ENCODE measurements at places on chromosomes 13 and 19.

DNA sequence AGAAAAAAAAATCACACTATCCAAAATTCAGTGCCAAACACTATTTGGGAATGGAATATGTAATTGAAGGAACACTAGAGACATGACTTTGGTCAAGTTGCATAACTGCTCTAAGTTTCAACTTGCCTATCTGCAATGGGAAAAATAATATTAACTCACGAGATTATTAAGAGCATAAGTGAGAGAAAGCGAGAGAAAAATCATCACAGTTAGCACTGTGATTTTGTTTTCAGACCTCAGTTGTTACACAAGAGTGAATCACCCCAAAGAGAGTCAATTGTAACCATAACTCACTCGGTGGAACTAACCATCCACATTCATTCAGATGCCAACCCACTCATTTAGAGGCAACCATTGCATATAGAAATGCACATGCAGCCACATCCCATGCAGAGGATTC is 147.1 kb downstream of the NHLRC3 start:
- DNase-seq: no peak

GRCh38 chr13:19596960-19597361 is 35.6 kb upstream of the TPTE2 start:
- DNase-seq: no peak

- DNase-seq: no peak
Observed at GRCh38 chr13:92197669-92198068, 799.2 kb downstream of the GPC5 start.

DNA sequence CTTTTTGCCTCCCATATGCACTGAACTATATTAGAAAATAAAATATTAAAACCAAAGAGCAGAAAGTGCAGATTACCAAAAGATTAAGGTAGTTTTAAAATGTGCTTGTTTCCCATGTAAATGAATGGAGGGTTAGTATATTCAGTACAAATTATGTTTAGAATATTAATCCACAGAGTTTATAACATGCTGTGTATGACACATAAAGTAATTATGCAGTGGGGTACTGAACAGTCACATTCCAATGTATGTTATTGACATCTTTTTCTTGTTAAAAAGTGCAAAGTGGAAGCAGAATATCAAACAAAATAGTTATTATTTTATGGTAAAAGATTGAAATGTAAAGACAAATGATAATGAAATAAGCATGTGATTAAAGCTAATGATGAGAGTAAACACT is 79.3 kb downstream of the GPC6 start:
- no peak for DNase-seq

GRCh38 chr13:51147732-51148131 is 36.7 kb upstream of the C13orf42 start:
- DNase-seq: no peak

- DNase-seq: no peak
Observed at GRCh38 chr19:15421721-15422260, 3.0 kb upstream of the AKAP8L start.

- no peak for DNase-seq
Observed at GRCh38 chr13:27465611-27466010, 15.2 kb upstream of the MTIF3 start.

DNA sequence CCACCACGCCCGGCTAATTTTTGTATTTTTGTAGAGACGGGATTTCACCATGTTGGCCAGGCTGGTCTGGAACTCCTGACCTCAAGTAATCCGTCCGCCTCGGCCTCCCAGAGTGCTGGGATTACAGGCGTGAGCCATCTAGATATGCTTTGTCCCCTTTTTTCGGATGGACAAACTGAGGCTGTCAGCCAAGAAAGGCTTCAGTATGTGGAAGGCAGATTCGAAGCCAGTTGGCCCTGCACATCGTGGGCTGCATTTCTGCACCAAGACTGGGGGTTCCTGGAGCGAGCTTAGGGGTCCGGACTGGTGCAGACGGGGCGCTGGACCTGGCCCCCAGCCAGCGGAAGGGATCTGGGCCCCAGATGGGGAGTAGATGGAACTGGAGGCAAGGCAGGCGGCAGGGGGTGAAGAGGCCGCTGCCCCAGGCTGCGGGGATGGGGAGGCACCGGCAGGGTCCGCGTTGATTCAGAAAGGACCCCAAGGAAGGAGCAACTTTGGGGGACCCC is 9.7 kb upstream of the JUND start:
- DNase-seq: no peak

DNA sequence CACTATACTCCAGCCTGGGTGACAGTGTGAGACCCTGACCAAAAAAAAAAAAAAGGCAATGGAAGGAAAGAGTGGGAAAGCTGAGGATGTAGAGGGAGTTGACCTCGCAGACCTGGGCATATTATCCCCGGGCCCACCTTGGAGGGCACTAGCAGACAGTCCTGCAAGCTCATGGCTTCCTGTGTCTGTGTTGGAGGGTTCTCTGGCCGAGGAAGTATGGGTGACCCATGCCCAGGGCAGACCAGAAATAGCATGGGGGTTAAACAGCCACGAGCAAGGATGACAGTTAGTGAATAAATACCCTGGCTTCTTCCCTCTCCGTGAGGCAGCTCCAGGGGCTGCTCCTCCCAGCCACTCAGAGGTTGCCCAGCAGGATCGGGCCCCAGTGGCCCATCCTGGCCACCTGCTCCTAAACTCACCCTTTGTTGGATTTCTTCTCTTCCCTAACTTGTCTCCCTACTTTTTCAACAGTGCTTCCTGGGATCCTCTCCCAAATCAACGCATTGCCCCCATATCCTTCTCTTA is 485.8 kb downstream of the ZNF536 start:
- DNase-seq: no peak

GRCh38 chr19:1105008-1105872 is 1.4 kb downstream of the GPX4 start:
- no peak for DNase-seq

DNA sequence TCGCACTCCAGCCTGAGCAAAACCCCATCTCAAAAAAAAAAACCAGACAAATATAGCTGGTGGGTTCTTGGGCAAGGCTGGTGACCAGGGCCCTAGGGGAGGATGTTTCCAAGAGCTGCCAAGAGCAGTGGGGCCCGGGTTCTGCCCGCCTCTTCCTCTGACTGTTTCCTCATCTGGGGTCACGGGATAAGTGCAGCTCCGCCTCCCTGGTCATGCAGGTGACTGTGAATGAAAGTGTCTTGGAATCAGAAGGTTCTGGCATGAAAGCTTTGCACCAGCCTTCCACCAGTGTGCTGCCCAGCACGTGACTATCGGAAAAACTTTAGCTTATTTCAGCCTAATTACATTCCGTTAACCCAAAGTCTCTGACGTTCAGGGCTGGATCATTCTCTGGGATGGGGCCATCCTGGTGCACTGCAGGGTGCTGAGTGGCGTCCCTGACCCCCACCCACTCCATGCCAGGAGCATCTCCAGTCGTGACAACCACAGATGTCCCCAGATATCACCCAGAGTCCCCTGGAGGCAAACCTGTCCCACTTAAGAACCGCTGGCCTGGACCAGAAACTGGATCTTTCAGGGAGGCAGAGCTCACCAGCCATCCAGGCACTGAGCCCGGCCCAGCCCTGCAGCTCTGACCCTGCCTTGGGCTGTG is 85.6 kb downstream of the GNG7 start:
- no peak for DNase-seq

- no peak for DNase-seq
Observed at GRCh38 chr13:110109910-110110309, 197.0 kb downstream of the COL4A1 start.

- DNase-seq: no peak
Observed at GRCh38 chr13:44678197-44678596, 102.1 kb upstream of the TSC22D1 start.

DNA sequence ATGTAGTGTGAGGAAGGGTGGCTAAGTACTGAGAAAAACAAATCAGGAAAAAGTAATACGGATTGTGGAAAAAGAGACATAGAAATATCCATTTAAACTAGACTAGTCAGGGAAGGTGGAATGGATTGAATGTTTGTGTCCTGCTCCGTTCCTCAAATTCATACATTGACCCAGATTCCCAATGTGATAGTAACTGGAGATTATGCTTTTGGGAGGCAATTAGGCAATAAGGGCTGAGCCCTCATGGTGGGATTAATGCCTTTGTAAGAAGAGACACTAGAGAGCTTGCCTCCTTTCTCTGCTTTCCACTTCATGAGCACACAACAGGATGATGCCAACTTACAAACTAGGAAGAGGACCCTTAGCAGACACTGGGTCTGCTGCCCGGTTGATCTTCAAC is 765.2 kb upstream of the GPC6 start:
- DNase-seq: no peak

- no peak for DNase-seq
Observed at GRCh38 chr13:43822969-43823368, 36.2 kb upstream of the ENOX1 start.

DNA sequence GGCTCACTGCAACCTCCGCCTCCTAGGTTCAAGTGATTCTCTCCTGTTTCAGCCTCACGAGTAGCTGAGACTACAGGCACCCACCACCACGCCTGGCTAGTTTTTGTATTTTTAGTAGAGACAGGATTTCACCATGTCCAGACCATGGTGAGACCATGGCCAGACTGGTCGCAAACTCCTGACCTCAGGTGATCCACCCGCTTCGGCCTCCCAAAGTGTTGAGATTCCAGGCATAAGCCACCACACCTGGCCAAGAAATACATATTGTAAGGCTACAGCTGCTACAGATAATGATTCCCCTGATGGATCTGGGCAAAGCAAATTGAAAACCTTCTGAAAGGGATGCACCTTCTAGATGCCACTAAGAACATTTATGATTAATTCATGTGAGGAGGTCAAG is 17.8 kb downstream of the PLPP2 start:
- DNase-seq: no peak

- DNase-seq: no peak
Observed at GRCh38 chr13:30334663-30335386, 27.5 kb upstream of the KATNAL1 start.

DNA sequence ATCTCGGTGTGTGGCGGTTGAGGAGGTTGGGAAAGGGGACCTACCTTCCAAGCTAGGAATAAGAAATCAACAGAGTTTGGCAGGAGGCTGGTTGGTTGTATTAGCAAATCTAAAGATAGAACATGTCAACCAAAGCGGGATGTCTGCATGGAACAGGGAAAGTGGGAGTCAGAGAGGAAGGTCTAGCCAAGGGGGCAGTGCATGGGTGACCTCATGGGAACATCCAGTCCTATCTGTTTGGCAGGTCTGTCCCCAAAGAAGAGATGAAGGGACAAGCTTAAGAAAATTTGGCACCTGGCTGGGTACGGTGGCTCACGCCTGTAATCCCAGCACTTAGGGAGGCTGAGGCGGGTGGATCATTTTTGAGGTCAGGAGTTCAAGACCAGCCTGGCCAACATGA is 118.7 kb upstream of the TSC22D1 start:
- no peak for DNase-seq

GRCh38 chr13:76871432-76871831 is 14.8 kb downstream of the KCTD12 start:
- no peak for DNase-seq

- no peak for DNase-seq
Observed at GRCh38 chr13:26128676-26129075, 76.9 kb upstream of the SHISA2 start.

GRCh38 chr13:94999871-95000270 is 287.5 kb upstream of the SOX21 start:
- no peak for DNase-seq

DNA sequence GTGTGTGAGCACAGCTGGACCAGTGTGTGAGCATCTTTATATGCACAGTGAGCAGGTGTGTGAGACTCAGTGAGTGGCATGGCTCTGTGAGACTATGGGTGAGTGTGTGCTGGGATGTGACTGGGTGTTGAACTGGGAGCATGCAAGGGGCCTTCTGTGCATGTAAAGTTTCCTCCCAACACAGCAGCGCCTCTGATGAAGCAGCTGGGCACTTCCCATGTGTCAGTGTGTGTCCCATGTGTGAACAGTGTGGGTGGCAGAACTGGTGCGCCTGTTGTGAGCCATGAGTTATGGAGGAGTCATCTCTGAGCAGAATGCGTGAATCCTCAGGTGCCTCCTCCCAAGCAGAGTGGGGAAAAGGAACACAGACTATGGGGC is 24.1 kb downstream of the LGALS16 start:
- no peak for DNase-seq

DNA sequence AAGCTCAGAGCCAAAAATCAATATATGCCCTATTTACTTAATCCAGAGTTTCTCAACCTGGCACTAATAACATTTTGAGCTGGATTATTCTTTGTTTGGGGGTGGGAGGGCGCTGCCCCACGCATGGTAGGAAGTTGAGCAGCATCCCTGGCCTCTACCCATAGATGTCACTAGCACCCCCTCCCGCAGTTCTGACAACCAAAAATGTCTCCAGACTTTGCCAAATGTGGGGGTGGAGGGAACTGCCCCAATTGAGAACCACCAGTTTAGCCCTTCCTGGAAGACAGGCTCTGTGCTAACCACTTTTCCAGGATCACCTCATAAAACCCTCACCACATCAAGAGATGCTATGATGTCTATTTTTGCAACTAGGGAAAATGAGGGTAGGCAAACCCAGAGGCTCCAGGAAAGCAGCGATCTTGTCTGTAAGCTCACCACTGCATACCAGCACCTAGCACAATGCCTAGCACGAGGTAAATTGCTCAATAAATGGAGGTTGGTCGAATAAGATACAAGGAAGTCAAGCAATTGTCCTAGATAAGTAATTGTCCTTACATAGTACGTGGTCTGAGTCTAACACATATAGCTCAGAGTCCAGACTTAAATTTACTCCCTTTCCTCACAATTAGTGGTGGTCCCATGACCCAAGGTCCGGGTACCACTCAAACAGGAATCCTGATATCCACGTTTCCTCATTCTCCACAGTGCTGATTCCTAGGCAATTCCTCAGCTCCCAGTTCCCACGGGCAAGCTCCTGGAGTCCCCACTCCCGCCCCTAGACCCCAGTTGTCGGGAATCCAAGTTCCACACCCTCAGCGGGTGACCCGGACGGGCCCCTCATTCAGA is 892 bp downstream of the TRIR start:
- DNase-seq: no peak

- DNase-seq: no peak
Observed at GRCh38 chr13:44220948-44221347, 152.7 kb upstream of the SERP2 start.

DNA sequence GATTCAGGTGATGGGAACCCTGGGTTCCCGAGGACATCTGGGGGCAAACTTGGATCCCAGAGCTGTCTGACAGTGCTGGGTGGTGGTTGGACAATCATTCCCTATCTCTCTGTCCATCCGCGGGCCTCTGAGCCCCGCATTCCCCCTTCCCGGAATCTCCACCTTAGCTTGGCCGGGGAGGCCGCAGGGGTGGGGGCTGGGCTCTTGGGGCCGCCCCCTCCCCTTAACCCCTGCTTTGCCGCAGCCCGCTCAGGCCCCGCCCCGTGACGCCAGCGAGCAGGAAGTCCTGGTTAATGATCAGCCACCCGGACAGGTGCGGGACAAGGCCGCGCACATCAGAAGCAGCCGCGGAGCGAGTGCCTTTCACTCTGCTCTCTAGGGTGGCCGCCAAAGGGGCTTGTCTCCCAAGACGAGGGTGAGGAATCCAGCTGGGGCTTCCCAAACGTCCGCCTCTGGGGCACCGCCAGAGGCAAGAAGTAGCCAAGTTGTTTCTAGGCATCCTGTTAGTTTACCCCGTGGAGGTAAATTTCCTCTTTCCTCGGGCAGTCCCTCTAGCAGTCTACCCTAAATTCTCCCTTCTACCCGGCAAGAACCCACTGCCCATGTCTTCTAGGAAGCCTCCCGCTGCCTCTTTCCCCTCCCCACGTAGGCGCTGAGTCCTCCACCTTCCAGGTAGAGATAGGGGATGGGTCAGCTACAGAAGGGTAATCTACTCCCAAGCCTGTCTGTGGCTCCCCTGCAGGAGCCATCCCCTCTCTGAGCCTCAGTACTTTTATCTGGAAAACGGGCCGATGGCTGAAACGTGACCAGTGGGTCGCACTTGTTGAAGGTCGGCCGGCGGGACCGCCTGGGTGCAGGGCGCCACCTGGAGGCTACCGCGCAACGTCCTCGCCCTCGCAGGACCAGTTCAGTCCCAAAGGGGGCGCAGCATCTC is 3.0 kb downstream of the IRF2BP1 start:
- DNase-seq: no peak

Data from NCI-H1417 treated with DMSO at 0.1 percent for 48 hours (cell line).